ENCODE measurements at places on chromosomes 5 and 9. TPM values are rescaled to one million over a fixed set of nuclear protein-coding genes. Genes with fewer than 3 reads are reported as not detected.

GRCh38 chr9:109745335-109746283, 34.4 kb upstream of the PALM2AKAP2 start:
- DNase-seq: no peak

GRCh38 chr5:59401637-59402036, 491.9 kb downstream of the PDE4D start:
- DNase-seq: no peak

DNA sequence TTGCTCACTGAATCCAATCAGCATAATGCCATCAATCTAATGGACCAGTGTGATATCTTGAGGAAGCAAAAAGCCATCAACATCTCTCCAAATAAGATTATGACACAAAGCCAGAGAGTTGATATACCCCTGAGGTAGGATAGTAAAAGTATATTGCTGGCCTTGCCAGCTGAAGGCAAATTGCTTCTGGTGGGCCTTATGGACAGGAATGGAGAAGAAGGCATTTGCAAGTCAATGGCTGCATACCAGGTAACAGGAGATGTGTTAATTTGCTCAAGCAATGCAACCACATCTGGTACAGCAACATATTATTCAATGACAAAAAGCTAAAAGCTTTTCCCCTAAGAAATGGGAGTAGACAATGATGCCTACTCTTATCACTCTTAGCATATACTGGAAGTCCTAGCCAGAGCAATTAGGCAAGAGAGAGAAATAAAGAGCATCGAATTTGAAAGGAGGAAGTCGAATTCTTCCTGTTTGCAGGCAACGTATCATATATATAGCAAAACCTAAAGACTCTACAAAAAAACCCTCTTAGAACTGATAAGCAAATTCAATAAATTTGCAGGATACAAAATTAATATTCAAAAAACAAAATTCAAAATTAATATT, 216.1 kb upstream of the RASA1 start:
- no peak for DNase-seq

- peak; percentile 63 for DNase-seq
These were observed 46.4 kb upstream of the CTNNA1 start for GRCh38 chr5:138706655-138707480.

DNA sequence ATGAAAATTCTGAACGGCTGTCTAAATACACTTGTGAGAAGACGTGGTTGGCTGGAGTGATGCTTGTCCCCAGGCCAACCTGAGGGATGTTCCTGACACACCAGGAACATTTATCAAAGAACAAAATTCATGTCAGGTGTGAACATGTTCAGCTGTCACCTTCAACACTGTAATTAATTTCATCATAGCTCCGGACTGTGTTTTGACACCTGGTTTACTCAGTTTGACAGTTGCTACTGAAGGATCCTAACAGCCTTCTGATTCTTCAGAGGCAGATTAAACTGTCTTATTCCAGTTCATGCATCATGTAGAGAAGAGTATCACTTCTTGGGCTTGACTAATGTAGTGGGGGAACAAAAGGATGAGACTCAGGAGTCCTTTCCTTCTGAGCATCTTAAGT, 134.1 kb downstream of the NPR3 start:
- DNase-seq: no peak

- DNase-seq: no peak
These were observed 31.7 kb upstream of the CCL21 start for GRCh38 chr9:34741628-34742027.

DNA sequence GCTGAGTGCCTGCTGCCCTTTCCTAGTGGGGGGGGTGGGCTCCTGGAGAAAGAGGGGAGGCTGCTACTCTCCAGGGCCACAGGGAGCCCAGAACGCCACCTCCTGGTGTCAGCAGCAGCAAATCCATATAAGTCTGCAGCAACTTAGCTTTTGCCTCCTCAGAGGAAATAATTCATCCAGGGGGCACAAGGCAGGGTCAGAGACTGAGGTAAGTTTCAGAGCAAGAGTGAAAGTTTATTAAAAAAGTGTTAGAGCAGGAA, 4.0 kb upstream of the CLPTM1L start:
- DNase-seq: no peak

DNA sequence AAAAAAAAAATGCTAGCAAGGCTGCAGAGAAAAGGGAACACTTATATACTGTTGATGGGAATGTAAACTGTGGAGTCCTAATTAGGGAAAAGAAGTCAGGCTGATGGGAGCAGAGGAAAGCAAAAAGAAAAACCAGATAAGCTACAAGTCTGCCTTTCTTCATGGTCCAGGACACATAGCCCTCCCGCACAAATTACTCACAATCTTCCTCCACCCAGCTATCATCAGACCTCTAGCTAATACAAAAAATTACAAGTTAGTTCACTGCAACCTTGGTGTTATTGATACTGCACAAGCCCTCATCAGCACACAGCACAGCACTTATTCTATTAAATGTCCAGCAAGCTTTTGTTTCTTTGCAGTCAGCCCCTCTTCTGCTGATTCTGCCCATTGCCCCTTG, 186.0 kb upstream of the ADRA1B start:
- DNase-seq: no peak

The FRRS1L gene
- 0.04 TPM for total RNA-seq

The DRD1 gene
- not detected for total RNA-seq

The PLAC8L1 gene
- total RNA-seq: not detected

The IDNK gene
- total RNA-seq: 1.9 TPM
